ENCODE measurements at places on chromosomes 13 and 19.

DNA sequence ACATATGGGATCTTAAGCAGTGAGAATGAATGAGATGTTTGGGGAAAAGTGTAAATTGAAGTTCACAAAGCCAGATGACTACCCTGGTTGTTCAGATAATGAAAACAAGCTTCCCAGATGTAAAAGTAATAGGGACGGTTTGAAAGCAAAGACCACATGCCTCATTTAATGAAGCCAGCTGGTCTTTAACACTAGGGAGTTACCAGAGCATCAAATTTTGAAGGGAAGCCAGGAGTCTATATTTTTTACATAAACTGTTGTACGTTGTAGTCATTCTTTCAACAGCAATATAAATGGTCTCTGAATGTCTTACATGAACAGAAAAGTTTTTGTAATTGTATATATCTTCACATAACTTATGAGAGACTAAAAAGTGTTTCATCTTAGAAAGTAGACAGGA is 2604.5 kb upstream of the PCDH20 start:
- no peak for DNase-seq

- DNase-seq: no peak
Observed at GRCh38 chr19:3818466-3818865, 32.3 kb upstream of the MATK start.

DNA sequence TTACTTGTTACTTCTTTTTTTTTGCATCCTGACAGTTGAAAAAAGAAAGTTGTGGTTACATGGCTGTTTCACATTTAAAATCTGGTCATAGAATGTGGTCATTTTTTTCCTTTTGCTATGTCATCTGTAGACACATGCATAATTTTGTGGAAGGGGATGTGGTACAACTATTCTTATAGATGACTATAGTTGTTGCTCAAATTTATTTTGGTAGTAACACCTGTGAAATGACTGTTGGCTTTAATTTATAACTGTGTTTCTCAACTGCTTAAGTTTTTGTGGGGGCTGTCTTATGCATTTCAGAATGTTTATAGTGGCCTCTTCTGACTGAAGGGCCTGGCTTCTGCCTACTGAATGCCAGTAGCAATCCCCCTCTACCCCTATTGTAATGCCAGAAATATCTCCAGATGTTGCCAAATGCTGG is 130.5 kb downstream of the PAN3 start:
- DNase-seq: no peak

- no peak for DNase-seq
Observed at GRCh38 chr13:84211048-84211447, 328.8 kb upstream of the SLITRK1 start.

- DNase-seq: no peak
Observed at GRCh38 chr19:49004133-49004532, 10.4 kb downstream of the RUVBL2 start.

- DNase-seq: no peak
Observed at GRCh38 chr13:43111559-43112400, 88.4 kb downstream of the DNAJC15 start.

GRCh38 chr13:44668688-44669087 is 92.6 kb upstream of the TSC22D1 start:
- no peak for DNase-seq

DNA sequence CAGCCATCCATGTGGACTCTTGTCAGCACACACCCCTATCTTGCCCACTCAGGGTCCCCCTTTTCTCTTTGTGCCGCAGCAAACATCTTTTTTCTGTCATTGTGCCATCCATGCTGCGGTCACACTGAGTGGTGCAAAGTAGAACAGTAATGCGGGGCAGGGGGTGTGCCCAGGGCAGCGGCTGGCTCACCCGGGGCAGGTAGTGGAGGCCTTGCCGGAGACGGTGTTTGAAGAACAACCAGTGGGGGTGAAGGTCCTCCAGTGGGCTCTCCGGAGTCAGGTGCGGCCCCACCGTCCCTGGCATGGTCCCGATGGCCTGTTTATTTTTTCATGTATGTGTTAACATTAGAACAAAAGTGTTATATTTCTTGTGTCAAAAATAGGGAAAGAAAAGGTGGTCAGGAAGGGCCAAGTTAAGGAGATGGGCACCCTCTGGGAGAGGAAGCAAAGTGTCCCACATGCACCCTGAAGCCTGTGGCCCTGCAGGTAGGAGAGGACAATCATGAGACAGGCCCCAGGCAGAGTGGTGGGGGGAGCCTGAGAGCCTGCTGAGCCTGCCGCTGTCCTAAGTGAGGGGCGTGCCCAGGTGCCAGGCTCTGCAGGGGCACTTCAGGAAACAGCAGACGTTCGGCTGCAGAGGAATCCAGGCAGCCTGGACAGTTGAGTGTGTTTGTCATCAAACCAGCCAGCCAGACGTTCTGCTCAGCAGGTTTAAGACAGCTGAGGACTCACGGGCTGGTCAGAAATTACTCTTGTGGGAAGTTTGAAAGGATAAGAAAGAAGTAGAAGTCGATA is 12.3 kb downstream of the TSSK6 start:
- DNase-seq: no peak

- no peak for DNase-seq
Observed at GRCh38 chr13:52782471-52783448, 43.1 kb upstream of the CNMD start.

GRCh38 chr13:69213396-69213795 is 894.2 kb upstream of the ATXN8OS start:
- no peak for DNase-seq

GRCh38 chr13:29503041-29503837 is 92.2 kb downstream of the SLC7A1 start:
- no peak for DNase-seq

GRCh38 chr13:86870444-86870843 is 800.7 kb upstream of the SLITRK5 start:
- no peak for DNase-seq

DNA sequence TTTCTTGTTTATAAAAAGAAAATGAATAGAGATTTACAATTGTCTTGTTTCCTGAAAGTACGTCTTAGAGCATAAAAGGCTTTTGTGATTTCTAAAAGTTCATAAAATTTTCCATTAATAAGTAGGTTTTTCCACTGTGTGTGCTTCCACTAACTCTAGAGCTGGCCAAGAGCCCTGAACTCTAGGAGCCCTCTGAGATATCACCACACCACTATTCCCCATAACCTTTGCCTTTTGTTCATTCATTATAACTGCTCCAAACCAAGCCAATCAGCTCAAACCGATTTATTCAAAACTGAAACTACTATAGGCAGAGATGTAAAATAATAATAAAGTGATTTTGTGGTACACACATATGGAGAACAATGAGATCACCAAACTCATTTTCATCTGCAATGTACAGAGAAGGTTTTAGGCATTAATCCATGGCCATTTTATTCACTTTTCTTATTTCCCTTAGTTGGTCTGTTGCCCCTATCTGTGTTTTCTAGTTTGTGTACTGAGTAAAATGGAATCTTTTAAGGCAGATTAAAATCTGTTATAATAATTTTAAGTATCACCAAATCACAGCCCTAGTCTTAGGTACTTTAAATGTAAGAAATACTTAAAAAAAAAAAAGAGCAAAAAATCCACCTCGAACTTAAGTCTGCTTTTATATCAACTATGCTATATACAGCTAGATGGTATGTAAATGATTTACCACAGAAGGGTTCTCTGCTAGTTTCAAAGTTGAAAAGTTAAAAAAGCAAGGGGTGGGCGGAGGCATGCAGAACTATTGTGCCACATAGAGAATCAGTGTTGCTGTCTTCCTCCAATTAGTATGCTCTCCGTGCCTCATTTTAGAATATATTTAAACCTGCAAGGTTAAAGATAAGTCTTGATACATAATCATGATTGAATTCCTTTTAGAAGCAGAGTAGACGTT is 311.3 kb downstream of the KLF12 start:
- DNase-seq: no peak

DNA sequence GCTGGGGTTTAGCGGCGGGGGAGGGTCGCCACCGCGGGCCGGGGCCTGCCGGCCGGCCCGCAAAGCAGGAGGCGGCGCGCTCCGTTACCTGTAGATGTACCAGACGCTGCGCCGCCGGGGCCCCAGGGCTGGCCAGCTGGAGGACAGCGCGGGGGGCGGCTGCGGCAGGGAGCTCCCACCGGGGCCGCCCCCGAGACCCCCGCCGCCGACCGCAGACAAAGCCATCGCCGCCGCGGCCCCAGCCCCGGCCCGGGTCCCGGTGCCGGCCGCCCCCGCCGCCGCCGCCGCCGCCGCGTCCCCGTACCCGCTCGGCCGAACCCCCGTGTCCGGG is 24.8 kb downstream of the SHANK1 start:
- no peak for DNase-seq

DNA sequence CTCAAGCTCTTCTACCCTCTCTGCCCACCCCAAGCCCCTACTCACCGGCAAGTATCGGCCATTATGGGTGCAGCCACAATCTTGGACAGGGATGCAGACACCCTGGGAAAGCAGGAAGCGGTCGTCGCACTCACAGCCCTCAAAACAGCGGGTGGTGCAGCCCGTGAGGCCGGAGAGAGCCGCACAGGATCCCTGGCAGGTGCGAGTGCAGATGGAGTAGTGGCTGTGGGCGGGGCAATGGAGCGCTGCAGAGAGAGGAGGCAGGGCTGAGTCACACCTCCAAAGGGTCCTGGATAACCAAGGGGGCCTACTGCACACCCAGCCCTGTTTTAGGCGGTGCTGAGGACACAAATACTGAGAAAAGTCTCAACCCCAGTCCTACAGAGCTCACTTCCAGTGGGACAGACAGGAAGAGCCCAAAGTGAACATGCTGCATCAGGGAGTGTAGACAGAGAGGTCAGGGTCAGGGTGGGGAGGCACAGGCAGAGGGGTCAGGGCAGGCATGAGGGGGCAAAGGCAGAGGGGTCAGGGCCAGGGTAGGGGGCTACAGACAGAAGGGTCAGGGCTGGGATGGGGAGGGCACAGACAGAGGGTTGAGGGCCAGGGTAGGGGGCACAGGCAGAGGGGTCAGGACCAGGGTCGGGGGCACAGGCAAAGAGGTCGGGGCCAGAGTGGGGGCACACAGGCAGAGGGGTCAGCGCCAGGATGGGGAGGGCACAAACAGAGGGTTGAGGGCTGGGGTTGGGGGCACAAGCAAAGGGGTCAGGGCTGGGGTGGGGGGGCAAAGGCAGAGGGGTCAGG is 24.2 kb upstream of the FBL start:
- no peak for DNase-seq

DNA sequence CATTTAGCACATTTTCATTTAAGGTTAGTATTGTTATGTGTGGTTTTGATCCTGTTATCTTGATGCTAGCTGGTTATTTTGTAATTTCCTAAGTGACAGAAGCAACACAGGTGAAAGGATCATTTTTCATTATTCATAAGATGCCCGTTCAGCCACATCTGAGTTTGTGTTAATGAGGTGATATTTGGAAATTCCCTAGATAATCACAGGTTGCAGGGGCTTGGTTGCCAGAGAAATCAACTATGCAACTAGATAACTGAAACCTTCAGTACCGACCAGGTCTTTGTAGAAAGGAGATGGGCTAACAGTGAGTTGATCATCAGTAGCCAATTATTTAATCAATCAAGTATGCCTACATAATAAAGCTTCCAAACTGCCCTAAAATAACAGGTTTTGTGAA is 121.3 kb upstream of the UFM1 start:
- no peak for DNase-seq

- no peak for DNase-seq
Observed at GRCh38 chr19:3274942-3275582, 50.6 kb downstream of the CELF5 start.

DNA sequence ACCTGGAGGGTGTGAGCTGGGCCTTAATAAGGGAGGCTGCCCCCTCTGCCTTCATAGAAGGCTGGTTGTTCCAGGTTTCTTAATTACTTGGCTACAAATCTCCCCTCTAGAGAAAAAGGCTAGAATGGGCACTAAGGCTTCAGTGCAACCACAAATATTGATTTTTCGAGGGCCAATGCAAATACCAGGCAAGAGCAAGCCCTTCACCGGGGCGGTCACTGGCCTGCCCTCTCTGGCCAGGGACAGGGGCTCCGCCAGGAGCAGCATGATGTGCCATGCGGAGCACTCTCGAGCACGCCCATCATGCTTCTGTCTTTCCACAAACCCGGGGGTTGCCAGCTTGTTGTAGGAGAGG is 127.8 kb upstream of the SPACA7 start:
- DNase-seq: no peak

GRCh38 chr13:67230404-67231288 is 510 bp upstream of the PCDH9 start:
- peak; percentile 66 for DNase-seq

DNA sequence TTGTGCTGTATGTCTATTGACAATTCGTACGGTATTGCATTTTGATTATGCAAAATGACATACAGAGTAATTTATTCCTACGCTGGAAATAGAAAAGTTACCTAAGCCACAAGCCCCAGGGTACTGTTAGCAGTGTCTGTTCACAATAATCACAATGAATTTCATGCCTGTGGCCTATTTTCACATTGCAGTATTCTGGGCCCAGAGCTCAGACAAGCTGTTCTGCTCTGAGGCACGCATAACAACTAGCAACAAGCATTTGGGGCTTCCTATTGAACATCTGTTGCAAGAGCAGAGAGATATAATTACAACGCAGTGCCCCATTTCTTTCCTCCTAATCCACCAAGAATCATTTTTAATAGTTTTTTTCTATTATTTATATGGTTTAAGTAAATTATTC is 158.9 kb upstream of the SGCG start:
- no peak for DNase-seq

DNA sequence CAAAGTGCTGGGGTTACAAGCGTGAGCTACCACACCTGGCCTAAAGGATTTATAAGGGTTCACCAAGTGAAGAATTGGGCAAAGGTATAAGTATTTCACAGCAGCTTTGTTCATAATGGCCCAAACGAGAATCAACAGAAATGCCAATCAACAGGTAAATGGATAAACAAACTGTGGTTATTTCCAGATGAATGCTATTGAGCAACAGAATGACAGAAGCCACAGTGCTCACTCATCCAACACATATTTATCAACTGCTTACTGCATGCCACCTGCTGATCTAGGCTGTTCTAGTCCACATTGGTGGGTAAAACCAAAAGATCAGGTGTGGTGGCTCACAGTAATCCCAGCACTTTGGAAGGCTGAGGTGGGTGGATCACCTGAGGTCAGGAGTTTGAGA is 27.7 kb downstream of the CACNA1A start:
- DNase-seq: no peak

DNA sequence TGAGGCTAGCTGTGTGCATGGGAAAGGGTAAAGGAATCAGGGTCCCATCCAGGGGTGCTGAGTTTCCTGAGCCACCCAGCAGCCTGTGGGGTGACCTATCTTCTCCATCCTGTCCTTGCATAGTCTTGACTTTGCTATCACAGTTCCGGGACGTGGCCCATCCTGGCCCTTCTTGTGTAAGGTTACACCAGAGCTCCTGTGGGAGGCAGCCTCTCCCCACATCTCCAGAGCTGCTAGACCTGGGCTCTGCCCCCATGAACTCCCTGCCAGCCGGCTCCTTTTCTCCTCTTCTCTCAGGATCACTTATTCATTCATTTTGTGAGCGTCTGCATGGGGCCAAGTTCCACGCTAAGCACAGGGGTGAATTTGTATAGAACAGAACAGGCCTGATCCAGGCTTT is 238.9 kb downstream of the TSHZ3 start:
- no peak for DNase-seq

DNA sequence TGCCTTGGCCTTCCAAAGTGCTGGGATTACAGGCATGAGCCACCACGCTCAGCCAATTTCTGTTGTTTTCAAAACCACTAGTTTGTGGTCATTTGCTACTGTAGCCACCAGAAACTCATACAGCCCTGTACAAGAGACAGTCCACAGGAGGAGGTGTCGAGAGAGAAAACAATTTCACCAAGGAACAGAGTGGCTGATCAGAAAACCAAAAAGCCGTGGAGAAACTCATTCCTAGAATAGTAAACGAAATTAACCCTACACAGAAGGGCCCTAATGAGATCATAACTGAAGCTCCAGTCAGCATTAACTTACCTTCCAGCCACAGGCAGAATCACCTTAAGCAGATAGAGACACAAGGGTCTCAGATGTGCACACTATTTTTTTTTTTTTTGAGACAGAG is 3.8 kb upstream of the CCDC124 start:
- no peak for DNase-seq

GRCh38 chr19:18948976-18949356 is 7.9 kb upstream of the HOMER3 start:
- no peak for DNase-seq
